ENCODE measurements at places on chromosomes 2 and 18. TPM values are rescaled to one million over a fixed set of nuclear protein-coding genes. Genes with fewer than 3 reads are reported as not detected.

GRCh38 chr2:10960606-10961489, 49.1 kb downstream of the KCNF1 start:
- no peak for DNase-seq

- peak; percentile 33 for DNase-seq
These were observed 95.1 kb downstream of the SPTBN1 start for GRCh38 chr2:54551123-54551756.

DNA sequence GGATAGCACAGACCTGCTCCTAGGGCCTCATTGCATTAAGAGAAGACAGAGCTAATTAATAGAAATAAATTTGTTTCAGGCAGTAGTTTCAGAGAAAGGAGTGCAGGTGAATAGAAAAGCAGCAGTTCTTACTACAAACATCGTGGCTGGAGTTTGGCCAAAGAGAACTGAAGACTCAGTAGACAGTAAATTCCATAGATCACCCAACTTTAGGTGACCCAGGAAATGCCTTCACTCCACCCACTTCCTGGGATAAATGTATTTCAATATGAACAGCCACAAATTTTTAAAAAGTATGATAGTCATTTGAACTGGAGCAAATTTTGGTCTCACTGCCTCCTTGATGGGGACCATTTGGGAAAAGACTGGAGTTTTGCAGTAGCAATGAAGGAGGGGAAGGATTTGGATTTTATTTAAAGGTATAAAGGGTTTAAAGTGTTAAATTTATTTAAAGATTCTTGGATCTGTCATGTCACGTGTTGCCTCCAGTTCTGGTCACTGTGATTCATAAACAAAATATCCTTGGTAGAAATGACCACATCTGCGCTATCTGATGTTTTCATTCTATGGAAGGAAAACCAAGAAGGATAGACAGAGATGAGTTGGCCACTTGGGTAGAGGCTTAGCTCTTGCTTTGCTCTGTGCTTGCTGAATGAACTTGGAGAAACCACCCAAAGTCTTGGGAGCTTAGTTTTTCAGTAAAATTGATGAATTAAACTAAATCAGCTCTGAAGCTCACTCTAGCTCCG, 390.2 kb downstream of the THSD7B start:
- DNase-seq: no peak

- DNase-seq: no peak
These were observed 366.2 kb upstream of the ID2 start for GRCh38 chr2:8315531-8316165.

- no peak for DNase-seq
These were observed 437.0 kb upstream of the MEIS1 start for GRCh38 chr2:65997961-65998360.

Gene IL37
- total RNA-seq: not detected

Data from transverse colon (tissue), 4 donors.